ENCODE measurements at places on chromosomes 13 and 19.

DNA sequence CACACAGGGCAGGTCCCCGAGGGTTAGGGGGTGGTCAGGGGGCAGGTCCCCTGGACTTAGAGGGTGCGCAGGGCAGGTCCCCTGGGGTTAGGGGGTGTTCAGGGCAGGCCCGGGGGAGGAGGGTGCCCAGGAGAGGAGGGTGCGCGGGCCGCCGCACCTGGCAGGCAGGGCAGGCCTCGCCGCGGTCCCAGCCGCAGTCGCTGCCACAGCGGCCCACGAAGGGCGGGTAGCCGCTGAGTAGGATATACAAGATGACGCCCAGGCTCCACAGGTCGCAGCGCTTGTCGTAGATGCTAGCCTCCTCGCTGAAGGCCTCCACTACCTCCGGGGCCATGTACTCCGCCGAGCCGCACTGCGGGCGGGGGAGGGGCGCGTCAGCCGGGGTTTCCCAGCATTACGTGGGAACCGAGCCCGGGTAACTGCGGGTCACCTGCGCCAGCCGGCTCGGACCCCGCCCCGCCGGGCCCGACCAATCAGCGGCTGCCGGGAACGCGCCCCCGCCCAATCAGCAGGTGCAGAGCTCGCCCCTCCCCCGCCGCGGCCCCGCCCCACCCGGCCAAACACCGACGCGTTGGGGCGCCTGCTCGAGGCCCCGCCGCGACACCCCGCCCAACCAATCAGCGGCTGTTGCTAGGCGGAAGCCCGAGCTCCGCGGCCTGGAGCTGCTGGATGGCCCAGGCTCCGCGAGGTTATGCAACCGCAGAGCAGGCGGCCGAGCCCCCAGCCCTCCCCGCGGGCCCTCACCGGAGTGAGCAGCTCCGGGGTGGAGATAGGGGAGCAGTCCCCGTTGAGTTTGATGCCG is 9.2 kb downstream of the MKNK2 start:
- peak; percentile 91 for DNase-seq

DNA sequence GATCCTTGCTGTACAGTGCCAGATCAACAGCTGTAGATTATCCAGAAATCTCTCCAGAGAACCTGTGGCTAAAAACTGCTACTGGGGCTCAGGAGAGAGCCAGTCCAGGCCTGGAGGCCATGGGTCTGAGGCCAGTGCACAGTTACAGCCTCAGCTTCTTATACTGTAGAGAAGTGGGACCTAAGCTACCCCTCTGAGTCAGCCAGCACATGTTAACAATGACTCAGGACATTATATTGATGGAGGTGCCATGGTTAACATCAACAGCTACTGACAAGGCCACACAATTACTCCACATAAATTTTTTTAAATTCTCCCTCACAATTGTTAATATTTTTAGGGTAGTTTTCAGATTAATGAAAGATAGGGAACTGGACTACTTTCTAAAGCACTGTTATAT is 138.5 kb downstream of the RBM26 start:
- DNase-seq = no peak

DNA sequence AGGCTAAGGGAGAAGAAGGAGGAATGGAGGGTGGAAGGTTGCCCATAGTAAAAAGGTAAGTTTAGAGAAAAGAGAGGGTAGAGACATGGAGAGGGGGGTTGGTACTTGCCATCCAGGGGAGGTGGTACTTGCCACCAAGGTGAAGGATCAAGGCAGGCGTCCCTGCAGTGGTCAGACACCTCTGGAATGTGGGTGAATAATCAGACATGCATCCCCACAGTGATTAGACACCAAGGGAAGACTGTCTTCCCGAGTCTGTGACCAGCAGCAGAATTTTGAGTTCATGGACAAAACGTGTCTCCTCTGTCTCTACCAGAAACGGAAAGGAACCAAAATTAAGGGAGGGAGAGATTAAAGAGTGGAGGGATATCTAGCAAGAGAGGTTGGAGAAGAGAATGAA is 27.1 kb upstream of the IGFL1 start:
- DNase-seq = no peak

DNA sequence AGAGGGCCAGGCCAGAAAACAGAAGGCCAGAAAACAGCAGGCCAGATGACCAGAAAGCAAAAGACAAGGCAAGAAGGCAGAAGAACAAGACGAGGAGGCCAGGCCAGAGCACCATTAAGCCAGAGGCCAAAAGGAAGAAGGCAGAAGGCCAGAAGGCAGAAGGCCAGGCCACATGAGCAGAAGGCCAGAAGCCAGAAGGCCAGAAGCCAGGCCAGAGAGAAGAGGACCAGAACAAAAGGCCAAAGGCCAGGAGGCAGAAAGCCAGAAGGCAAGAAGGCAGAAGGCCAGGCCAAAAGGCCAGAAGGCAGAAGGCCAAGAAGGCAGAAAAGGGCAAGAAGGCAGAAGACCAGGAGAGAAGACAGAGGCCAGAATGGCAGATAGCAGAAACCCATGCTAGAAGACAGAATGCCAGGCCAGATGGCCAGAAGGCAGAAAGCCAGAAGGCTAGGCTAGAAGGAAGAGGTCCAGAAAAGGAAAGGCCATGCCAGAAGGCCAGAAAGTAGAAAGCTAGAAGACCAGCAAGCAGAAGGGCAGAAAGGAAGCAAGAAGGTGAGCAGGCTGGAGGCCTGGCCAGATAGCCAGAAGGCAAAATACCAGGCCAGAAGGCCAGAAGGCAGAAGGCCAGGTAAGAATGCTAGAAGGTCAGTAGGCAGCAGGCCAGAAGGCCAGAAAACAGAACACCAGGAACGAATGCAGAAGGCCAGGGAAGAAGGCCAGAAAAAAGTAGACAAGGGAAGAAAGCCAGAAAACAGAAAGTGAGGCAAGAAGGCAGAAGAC is 187.6 kb downstream of the TUBA3C start:
- no peak for DNase-seq

GRCh38 chr13:80862456-80862855 is 521.5 kb upstream of the SPRY2 start:
- no peak for DNase-seq

- DNase-seq = no peak
Observed at GRCh38 chr19:40091205-40092129, 724 bp upstream of the ZNF780A start.

GRCh38 chr13:21738630-21739029 is 67.8 kb downstream of the FGF9 start:
- no peak for DNase-seq

Data from K562 (cell line).